Calu3 (cell line): ENCODE measurements at places on chromosomes 3 and 15.
A peak's percentile ranks its signal among the peaks of the same experiment; 100 is the strongest.

- no peak for DNase-seq
Observed at GRCh38 chr15:81880314-81880713, 165.5 kb downstream of the MEX3B start.

GRCh38 chr15:96720251-96720650 is 389.8 kb downstream of the NR2F2 start:
- DNase-seq, result no peak

GRCh38 chr3:10554746-10555145 is 49.4 kb upstream of the ATP2B2 start:
- DNase-seq, result no peak

DNA sequence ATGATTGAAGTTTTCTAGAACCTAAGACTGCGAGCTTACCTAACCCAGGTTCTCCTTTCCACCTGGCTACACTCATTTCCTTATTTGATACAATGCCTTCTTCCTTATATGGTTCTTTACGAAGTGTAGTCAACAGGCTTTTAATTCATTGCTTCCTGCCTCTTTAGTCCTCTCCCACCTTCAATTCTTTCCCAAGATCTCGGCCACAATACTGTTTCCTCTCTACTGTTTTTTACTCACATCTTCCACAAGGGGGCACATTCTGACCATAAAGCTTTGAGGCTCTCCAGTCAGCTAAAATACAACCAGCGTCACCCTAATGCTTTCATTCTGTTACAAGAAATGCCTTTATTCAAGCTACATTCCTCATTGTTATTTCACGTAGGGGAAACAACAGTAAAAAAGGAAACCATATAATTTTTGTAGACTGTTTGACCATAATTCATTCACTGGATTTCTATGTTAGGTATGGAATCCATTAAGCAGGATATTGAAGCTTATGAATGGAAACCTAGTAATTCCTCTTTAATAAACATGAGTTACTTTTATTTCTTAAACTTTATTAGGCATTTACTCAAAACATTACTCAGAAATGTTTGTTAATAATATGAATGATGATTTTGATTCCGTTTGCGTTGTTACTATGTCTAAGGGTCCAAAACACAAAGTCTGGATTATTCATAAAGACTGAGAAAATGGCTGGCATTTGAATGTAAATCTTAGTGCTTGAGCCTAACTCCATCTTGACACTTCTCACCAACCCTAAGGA is 29.5 kb upstream of the VEPH1 start:
- DNase-seq, result peak; percentile 74

- no peak for DNase-seq
Observed at GRCh38 chr3:56308471-56308870, 159.8 kb downstream of the ERC2 start.

DNA sequence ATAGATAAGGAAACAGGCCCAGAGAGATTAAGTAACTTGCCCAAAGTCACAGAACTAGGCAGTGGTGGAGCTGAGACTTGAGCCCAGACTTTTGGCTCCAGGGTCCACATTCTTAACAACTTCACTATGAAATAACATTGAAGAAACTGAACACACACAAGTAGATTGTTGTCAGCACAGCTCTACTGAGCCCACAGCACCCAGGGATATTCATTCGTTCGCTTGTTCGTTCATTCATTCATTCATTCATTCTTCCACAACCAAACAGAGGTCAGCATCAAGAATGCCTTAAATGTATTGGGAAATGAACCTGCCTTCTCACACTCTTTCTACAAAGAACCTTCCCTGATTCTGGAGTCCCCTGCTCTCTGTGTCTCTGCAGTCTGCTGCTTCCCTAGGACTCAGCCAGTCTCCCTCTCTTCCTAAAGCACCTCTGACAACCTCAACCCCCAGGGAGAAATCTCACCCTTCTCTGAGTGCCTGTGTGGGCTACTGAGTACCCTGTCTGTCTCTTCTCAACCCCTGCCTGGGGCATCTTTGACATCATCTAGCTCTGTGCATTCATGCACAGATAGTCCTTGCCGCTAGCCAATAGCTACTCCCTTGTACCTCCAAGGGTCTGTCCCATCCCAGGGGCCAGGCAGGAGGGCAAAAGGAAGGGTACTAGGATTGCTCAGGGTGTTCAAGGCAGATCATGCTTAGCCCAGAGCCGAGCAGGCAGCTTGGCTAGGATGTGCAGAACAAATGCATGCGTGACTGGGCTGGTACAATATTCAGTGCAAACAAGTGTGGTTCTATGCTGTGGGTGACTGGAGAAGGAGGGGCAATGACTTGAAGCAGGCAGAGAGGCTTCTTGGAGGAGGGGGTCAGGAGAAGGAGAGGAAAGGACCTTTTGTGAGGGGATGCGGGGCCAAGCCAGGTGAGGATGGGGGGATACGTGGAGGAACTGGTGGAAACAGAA is 3.4 kb downstream of the LINGO1 start:
- no peak for DNase-seq

GRCh38 chr15:33005582-33005981 is 188.9 kb downstream of the FMN1 start:
- no peak for DNase-seq

DNA sequence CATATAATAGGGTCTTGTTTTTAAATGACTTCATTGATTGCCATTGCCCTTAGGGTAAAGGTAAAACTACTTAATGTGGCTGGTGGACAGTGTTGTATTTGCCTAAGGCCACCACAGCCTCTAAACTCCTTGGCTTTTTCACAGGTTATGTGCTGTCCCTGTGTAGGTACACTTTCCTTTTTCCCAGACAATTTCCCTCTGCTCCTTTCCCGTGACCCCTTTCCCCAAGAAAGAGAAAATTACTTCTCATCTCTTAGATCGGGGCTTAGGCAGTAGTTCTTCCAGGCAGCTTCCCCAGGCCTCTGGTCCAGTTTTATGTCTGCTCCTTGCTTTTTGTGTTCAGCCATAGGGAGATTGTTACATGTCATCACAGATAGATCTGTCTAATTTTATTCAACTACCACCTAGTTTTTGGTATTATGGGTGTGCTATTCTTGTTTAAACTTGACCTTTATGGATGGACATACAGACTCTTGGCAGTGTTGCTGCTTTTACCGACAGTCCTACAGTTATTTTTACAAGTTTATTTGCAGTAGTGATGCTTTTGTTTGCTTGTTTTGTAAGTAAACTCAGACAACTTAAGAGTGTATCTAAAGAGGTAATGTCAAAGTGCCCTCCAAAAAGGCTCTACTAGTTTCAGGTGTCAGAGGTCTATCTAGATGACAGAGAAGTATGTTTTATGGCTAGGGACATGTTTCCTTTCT is 20.5 kb upstream of the SCAANT1 start:
- no peak for DNase-seq

- no peak for DNase-seq
Observed at GRCh38 chr3:36796161-36796560, 31.8 kb upstream of the DCLK3 start.

DNA sequence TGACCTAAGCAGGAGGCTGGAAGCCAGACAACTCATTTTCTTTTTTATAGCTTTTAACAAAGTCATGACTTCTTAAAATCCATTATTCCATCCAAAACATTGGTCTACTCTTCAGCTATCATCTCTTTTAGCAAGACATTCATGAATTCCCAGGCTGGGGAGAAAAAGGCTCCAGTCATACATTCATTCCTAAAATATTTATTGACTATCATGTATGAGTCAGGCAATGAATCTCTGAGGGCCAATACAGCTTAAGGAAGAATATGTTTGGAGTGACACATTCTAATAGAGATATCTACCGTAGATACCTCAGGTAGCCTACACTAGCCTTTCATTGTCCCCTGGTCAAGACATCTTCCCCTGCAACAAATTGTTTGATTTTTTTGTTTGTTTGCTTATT is 196.4 kb upstream of the NANOGP8 start:
- no peak for DNase-seq

- DNase-seq, result no peak
Observed at GRCh38 chr15:68415061-68415460, 16.9 kb downstream of the ITGA11 start.

DNA sequence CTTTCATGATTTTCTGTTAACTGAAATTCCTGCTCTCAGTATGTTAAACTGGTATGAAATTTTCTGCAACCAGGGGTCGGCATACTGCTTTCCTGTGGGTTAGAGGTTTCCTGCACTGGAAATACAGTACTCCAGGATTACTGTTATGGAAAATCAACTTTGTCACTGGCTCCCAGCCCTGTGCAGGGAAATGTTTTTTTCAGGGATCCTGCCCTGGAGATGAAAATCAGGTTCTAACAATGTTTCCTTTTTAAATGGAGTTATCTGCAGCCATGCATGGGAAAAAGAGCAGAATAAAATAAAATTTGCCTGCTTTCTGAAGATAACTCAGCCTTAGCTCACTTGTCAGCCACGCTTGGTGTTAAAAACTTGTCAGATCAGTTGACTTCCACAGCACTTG is 220.4 kb downstream of the IL5RA start:
- no peak for DNase-seq

- DNase-seq, result no peak
Observed at GRCh38 chr15:35907511-35907910, 361.5 kb upstream of the DPH6 start.

GRCh38 chr3:43214616-43215015 is 71.7 kb upstream of the SNRK start:
- peak; percentile 36 for DNase-seq

DNA sequence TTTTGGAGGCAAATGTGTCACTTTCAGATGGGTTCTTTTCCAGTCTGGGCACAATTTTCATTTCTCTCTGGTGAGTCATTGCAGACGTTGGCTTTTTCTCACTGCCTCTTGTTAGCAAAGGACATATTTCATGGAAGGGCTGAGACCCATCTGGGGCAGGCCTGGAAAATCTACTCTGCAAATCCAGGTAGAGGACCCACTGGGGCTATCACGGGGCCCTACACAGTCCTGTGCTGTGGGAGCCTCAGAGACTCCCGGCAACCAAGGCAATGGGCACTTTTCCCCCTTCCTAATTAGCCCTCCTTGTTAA is 58.0 kb downstream of the HRH1 start:
- no peak for DNase-seq

DNA sequence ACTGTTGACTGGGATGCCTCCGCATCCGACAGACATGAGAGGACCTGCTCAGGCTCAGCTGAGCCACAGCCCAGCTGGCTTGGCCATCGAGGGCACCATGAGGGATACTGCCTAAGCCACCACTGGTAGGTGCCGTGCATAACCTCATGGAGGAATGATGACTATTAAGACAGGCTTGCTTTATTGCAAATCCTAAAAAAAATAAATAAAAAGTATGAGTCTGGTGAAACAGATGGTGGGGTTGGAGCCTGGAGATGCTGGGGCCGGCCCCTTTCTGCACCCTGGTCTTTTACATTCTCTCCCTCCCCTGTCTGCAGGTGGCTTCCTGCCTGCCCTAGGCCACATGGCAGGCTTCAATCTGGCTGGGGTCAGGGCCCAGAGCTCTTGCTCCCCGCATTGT is 24.0 kb upstream of the RAD18 start:
- DNase-seq, result no peak

GRCh38 chr3:154018100-154018696 is 103.0 kb upstream of the ARHGEF26 start:
- DNase-seq, result peak; percentile 81

DNA sequence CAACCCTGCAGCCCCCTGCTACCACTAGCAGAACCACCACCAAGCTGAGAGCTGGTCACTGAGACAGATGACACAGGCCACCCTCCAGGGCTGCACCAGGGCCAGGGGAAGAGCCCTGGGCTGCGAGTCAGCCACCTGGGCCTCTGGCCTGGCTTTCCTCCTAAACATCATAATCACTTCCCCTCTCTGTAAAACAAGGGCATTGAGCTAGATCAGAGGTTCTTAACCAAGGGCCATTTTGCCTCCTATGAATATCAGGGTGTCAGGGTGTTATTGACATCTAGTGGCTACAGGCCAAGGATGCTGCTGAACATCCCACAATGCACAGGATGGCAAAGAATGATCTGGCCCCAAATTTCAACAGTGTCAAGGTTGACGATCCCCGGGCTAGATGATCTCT is 25.2 kb downstream of the TLE3 start:
- no peak for DNase-seq

- DNase-seq, result no peak
Observed at GRCh38 chr3:23172059-23172458, 31.1 kb upstream of the UBE2E2 start.

GRCh38 chr15:39622660-39623516 is 42.0 kb downstream of the THBS1 start:
- DNase-seq, result no peak

DNA sequence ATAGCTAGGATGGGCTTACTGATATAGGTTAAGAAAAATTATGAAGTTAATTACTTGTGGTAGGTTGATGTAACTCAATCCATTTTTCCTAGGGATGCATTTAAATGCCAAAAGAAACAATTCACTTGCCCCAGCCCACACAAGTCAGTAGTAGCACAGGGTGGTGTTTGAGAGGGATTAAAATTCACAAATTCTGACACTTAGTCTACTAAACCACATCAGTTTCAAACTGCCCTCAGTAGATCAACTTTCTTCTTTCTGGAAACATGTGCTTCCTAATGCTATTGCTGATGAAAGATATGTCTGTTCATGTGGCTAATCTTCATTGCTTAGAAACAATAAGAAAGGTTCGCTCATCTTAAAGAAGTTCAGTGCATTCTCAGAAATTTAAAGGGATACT is 160.6 kb downstream of the EPHA3 start:
- no peak for DNase-seq

DNA sequence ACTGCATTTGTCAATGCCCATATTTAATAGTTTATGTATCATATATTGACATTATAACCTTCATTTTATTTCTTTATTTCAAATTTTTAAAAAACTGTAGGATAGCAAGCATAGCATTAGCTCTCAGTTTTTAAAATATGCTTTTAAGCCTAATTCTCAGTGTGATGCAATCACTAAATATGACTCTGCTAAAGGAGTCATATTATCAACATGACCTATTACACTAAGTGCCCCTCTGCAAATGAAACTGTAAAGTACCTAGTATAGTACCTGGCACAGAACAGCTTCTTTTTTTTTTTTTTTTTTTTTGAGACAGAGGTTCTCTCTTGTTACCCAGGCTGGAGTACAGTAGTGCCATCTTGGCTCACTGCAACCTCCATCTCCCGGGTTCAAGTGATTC is 179.4 kb upstream of the CGNL1 start:
- DNase-seq, result no peak

DNA sequence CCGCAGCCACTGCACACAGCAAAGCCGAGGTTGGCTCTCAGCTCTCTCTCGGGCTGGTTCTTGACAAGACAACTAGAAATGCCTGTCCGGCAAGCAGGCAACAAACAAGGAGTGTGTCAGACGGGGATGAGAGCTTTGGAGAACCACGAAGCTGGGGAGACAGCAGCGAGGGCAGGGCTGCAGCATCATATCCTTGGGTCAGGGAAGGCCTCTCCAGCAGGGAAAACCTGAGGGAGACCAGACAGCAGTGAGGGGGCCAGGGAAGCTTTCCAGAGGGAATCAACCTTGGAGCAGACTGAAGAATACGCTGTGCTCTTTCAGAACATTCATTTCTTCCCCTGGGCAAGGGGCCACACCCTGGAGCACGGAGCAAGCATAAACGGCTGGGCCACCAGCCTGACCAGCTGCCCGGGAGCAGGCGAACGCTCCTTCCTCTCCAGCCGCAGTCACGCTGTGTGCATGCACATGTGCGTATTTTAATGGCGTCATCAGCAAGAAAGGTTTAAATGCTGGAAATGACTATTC is 58.7 kb downstream of the CHSY1 start:
- no peak for DNase-seq
